ENCODE measurements at places on chromosomes 1 and 21.

DNA sequence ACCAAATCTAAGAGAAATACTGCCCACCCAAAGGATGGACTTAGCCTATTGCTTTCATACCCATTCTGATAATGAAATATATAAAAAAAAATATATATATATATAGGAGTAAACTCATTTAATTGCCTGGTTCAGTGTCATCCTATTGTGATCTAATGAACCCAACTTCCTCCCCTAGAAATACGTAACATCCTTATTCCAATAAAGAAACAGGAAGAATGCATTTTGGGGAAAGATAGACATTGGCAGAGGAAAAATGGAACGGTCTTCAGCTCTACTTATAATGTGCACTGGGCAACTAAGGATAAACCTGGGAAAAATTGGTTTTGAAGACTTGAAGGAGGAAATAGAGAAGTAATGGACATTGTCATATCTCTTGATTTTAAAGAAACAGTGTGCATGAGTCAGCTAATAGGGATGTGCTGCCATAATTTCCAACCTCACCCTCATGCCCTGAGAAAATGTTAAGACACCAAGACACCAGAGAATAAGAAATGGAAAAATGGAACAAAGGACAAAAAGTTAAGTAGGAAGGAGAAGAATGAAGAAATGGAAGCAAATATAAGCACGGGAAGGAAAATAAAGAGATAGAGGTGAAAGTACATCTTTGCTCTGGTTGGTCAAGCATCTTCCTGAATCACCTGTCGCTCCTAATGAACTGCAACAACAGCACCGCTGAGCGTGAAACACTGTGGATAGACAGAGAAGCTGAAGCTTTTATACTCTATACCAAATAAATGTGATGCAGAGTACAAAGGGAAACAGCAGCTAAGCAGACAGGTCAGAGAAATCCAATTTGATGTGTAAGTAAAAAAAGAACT is 5.4 kb downstream of the UBR4 start:
- no peak for DNase-seq

DNA sequence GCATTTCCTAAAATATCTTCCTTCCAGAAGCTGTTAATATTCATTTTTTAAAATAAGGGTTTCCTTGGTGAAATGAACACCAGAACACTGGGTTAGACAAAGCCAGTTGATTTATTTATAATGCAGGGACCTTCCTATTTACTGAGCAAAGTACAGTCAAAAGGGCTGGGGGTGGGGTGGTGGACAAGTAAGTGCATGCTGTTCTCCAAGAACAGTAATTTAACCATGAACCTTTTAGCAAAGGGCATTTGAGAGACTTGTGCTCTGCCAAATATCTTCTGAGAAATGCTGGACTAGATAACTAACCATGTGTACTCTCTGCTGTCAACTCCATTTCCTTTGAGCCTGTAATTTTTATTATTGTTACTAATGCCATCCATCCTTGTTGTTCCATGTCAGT is 100.2 kb downstream of the OMA1 start:
- no peak for DNase-seq

- DNase-seq: no peak
These were observed 13.8 kb upstream of the SLC2A7 start for GRCh38 chr1:9039761-9040658.

GRCh38 chr1:53896635-53897229 is 2.7 kb downstream of the DIO1 start:
- DNase-seq: no peak

DNA sequence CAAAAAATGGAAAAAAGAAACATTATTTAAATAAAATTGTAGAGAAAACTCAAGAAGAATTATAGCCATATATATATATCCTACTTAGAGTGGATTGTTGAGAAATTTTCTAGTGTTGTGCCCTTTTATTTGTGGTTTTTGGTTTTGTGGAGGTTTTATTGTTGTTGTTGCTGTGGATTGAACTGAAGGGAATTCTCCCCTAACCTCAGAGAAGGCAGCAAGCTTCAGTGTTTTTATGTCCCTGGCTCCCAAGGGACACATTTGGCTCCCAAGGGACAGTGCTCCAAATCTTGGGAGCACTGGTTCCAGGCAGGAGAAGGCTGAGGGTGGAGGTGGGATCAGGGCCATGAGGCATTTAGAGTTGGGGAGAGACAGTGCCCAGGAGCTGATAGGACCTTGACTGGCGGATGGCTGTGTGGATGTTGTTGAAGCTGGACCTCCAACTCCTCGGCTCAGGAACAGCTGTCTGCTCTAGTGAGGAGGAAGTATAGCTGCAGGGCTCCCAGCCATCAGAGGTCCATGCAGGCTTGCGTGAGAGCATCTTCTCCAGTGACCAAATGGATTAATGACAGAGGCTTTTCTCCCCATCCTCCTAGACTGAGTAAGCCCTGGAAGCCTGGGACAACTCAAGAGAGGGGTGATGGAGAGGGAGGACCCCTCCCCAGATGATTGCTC is 100.5 kb downstream of the TEX35 start:
- DNase-seq: no peak

DNA sequence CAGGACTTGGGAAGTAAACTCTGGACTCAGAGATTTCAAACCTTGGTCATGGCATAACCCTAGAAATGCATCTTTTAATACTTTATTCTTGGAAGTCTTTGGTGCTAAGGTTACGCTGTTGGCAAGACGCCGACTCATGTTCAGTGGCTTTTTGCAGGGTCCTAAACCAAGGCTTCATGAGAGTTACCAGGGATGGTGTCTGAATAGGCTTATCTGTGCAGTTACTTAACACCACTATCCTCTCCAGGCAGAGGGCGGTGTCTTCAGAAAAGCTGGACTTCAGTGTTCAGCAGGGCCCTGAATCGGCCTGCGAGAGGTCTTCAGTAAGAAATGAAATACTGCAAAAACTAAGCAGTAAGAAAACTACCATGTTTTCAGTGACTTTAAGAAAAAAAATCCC is 58.3 kb downstream of the SIM2 start:
- DNase-seq: no peak

- DNase-seq: no peak
These were observed 3.5 kb upstream of the PEF1 start for GRCh38 chr1:31648190-31648589.

DNA sequence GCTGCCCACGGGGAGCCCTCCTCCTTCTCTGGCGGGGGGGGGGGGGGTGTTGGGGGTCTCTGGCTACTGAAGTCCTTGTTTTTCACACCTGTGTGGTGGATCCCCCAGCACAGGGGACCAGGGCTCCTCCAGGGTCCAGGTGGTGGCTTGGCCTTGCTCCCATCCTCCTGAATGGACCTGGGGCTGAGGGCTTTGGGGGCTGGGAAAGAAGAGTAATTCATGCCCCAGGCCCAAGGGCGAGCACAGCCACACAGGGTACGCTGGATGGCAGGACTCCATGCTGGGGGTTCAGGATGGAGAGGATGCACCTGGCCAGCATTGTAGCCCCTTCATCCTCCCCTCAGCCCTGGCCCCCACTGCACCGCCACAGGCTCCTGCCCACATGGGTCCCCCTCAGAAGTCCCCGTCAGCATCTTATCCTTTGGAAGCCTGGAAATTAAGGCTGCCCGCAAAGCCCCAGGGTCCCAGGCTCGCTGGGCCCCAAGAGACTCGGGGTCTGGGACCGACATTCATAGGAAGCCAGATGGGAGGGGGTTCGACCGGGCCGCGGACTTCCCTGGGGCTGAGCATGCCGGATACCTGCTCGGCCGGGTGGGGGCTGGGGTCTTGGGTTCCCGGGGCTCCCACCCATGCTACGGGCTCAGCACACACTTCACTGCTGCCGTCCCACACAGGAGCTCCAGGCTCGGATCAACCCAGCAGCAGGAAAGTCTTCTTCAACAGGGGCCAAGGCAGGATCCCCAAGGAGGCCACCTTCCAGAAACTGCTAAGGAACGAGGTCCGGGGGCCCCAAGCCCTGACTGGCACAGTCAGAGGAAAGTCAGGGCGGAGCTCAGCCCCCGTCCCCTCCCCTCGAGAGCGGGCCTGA is 49.0 kb upstream of the ACTRT2 start:
- DNase-seq: no peak

DNA sequence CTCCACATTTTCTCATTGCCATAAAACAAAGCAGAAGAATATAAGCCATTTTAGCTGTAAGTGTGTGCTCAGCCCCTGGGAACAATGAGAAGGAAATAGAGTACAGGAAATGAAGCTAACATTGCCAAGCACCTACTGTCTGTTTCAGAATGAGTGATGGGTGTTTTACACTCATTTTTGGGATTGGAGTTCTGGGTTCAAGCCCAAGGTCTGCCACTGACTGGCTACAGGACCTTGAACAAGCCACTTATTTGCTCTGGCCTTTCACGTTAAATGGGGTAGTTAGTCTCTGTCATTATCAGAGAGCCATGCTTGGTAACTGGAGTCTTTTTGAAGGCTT is 80.7 kb upstream of the KAZN start:
- DNase-seq: no peak

GRCh38 chr1:240090014-240090413 is 1.7 kb upstream of the FMN2 start:
- no peak for DNase-seq

Measured in activated CD4-positive, alpha-beta T cell treated with anti-CD3 and anti-CD28 coated beads, Interleukin-10, Interleukin-2, amounts not matched to agents 100 ng/mL and 50 ng/mL, durations not matched to agents 16 hours and 8 hours (primary cell).